ENCODE measurements at places on chromosomes 2 and 18. TPM values are rescaled to one million over a fixed set of nuclear protein-coding genes. Genes with fewer than 3 reads are reported as not detected.

FEV gene
- total RNA-seq, result not detected

TMEM163 gene
- total RNA-seq, result 1.3 TPM

SLC30A3 gene
- not detected for total RNA-seq

POTEF gene
- not detected for total RNA-seq

APCDD1 gene
- not detected for total RNA-seq

GRCh38 chr18:44821924-44822323 lies 141.2 kb downstream of the SETBP1 start:
- no peaks in the 10 kb centered on the region for H3K36me3 ChIP-seq
- H3K27ac ChIP-seq, result no peak overlapping the region
- peaks cover 11% of the 10 kb centered on the region for H3K27me3 ChIP-seq
- H3K4me3 ChIP-seq, result no peak overlapping the region

- no peak overlapping the region for H3K4me3 ChIP-seq
- no peaks in the 10 kb centered on the region for H3K36me3 ChIP-seq
- no peak for DNase-seq
- peaks cover 31% of the 10 kb centered on the region for H3K4me1 ChIP-seq
Measured at GRCh38 chr18:2894841-2895370, 48.1 kb downstream of the EMILIN2 start.

DNA sequence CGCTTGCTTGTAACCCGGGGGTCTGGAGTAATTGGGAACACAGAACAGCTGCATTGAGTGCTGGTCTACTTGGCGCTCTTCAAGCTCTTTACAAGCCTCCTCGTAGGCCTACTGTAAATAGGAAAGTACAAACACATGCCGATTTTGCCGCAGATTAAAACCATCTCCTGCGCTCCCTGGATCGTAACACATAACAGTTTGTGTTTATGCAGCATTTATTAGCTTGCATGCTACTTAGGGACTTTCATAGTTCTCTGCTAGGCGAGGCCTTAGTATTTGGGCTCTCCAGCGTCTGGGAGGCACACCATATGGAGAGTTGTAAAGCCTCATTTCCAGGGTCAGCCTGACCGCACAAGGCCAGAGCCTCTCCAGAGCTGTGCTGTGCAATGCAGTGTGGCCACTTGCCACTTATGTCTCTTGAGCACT lies 84.0 kb upstream of the HAAO start:
- no peaks in the 10 kb centered on the region for H3K4me1 ChIP-seq
- no peaks in the 10 kb centered on the region for H3K27me3 ChIP-seq
- no peaks in the 10 kb centered on the region for H3K36me3 ChIP-seq

- peaks cover 46% of the 10 kb centered on the region for H3K27me3 ChIP-seq
- H3K36me3 ChIP-seq, result peaks cover 5% of the 10 kb centered on the region
Measured at GRCh38 chr2:102301867-102302362, 9.4 kb upstream of the IL1RL1 start.

DNA sequence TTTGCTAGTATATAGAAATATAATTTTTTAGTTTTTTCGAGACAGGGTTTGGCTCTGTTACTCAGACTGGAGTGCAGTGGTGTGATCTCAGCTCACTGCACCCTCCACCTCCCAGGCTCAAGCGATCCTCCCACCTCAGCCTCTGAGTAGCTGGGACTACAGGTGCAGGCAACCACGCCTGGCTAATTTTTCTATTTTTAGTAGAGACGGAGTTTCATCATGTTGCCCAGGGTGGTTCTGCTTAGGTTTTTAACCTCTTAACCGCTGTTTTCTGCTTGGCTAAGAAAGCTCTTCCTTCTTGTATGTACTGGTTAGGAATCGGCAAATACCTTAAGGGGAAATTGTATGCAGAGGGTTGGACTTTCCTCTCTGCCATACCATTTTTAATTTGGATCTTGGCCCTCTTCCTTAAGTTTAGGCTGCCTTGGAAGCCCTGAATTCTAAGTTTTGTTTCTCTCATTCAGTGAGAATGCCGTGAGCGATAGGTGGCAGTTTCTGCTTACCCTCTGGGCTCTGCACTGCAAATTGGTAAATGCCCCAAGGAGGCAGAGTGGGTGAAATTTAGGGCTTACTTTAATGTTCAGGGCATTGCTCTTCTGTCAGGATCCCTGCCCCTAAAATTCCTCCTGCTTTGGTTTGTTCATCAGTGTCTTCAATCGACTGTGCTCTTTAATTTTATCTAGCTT lies 32.3 kb downstream of the EML6 start:
- no peak overlapping the region for H3K4me3 ChIP-seq
- no peak overlapping the region for H3K27ac ChIP-seq
- H3K36me3 ChIP-seq, result no peaks in the 10 kb centered on the region
- H3K27me3 ChIP-seq, result peaks cover 5% of the 10 kb centered on the region
- H3K4me1 ChIP-seq, result peaks cover 6% of the 10 kb centered on the region

- H3K4me3 ChIP-seq, result no peak overlapping the region
- H3K4me1 ChIP-seq, result peaks cover 18% of the 10 kb centered on the region
- H3K27me3 ChIP-seq, result peaks cover 5% of the 10 kb centered on the region
- no peak overlapping the region for H3K27ac ChIP-seq
- no peaks in the 10 kb centered on the region for H3K36me3 ChIP-seq
Measured at GRCh38 chr2:113219525-113219888, 45.7 kb downstream of the PSD4 start.

- no peaks in the 10 kb centered on the region for H3K36me3 ChIP-seq
- no peak within 1 kb of the TSS for H3K27ac ChIP-seq
- no peak for DNase-seq
- H3K4me1 ChIP-seq, result no peaks in the 10 kb centered on the region
- no peaks in the 10 kb centered on the region for H3K27me3 ChIP-seq
- no peak within 1 kb of the TSS for H3K4me3 ChIP-seq
Measured at GRCh38 chr2:214410918-214411554, at the start of gene VWC2L. TSS of gene VWC2L (plus strand) at chr2:214411054. CDS start at chr2:214414194, 3,140 bp downstream.

GRCh38 chr2:137157851-137158250 lies 392.5 kb downstream of the THSD7B start:
- no peak overlapping the region for H3K27ac ChIP-seq
- no peak for DNase-seq
- H3K27me3 ChIP-seq, result no peaks in the 10 kb centered on the region
- H3K36me3 ChIP-seq, result no peaks in the 10 kb centered on the region
- H3K4me3 ChIP-seq, result no peak overlapping the region
- H3K4me1 ChIP-seq, result no peaks in the 10 kb centered on the region

DNA sequence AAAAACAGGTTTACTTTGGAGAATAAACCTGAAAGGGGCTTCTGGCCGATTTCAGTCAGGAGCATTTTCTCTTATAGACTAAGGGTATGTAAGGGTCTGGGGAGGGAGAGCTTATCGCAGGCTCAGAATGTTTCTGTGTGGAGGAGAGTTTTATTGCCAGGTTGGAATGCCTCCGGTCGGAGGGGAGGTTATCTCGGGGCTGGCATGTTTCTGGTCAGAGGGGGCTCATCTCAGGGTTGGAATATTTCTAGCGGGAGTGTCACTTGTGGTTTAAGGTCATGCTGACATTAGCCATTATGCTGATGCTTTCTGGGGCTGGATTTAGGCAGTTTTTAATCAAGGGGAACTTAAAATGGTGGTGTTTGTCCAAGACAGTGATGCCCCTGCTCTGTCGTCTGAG lies 333.6 kb downstream of the METTL4 start:
- no peaks in the 10 kb centered on the region for H3K4me1 ChIP-seq
- H3K4me3 ChIP-seq, result no peak overlapping the region
- no peak for DNase-seq
- H3K27ac ChIP-seq, result no peak overlapping the region

DNA sequence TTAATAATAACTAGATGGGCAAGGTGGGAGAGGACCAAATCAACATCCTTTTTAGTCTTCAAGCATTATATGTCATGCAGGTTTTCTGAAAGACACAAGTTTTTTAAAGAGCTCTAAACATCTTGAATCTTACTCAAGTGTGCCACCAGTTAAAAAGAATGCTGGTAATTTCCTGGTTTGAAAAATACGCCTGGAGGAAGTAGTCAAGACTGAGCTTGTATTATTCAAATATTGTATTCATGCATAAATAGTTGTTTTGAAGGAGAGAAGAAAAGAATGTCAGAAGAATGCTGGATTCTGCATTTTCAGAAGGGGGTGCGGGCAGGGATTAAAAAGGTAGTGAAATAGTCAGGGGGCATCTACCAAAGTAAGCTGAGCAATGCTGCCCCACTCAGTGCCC lies 90.7 kb downstream of the WDPCP start:
- H3K27me3 ChIP-seq, result no peaks in the 10 kb centered on the region
- peaks cover 2% of the 10 kb centered on the region for H3K4me1 ChIP-seq
- H3K27ac ChIP-seq, result no peak overlapping the region

DNA sequence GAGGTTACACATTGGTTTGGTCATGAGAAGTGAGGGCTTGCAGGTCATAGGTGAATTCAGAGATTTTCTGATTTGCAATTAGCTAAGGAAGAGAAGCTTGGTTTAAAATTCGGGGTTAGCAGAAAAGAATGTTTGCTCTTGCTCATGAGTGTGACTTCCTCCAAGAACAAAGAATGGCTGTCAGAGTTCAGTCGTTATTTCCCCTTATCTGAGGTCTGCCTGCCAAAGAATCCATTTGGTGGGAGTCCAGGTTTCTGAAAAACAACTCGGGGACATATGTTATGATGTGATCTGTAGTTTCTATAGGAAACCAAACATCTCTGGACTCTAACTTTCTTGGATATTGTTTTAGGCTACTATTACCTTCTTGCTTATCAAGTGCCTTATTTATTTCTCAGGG lies 3.2 kb upstream of the UGT1A6 start:
- H3K27ac ChIP-seq, result no peak overlapping the region
- H3K4me1 ChIP-seq, result no peaks in the 10 kb centered on the region
- DNase-seq, result no peak
- H3K27me3 ChIP-seq, result peaks cover 52% of the 10 kb centered on the region

DNA sequence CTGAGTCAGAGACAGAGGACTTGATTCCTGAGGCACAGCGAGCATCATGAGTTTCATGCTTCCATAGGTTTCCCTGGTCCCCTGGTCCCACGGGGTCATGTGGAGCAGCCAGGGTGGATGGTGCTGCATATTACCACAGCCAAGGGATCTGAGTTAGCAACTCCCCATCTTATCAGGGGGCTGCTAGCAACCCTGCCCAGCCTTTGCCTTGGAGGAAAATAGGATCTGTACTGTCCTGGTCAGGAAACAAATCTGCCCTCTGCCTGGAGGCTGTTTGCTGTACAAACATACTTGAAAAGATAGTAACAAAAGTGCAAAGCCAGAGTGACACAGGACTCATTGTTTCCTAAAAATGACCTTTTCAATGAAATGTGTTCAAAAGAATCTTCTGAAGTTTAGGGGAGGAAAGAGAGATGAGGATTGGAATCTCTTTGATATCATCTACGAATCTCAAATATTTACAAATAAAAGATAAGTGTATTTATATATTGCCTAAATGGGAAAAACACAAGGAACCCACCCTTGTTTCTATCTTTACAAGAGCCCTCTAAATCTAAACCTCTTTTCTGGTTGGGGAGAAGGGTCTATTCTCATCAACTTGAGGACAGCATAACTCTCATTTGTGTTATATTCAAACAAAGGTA lies 194.8 kb downstream of the CD226 start:
- no peaks in the 10 kb centered on the region for H3K27me3 ChIP-seq
- H3K27ac ChIP-seq, result no peak overlapping the region
- no peak for DNase-seq
- H3K36me3 ChIP-seq, result peaks cover 3% of the 10 kb centered on the region
- no peak overlapping the region for H3K4me3 ChIP-seq
